ENCODE measurements at places on chromosomes 7 and 10.

DNA sequence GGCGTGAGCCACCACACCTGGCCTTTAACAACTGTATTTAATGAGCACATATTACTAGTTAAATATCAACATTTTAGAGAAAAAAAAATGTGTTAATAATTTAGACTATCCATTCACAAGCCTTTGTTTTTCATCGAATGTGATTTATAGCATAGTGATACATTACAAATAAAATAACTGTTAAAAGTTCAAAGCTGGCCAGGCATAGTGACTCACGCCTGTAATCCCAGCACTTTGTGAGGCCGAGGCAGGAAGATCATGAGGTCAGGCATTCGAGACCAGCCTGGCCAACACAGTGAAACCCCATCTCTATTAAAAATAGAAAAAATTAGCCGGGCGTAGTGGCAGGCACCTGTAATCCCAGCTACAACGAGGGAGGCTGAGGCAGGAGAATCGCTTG, 72.7 kb downstream of the HACD1 start:
- no peak for DNase-seq

DNA sequence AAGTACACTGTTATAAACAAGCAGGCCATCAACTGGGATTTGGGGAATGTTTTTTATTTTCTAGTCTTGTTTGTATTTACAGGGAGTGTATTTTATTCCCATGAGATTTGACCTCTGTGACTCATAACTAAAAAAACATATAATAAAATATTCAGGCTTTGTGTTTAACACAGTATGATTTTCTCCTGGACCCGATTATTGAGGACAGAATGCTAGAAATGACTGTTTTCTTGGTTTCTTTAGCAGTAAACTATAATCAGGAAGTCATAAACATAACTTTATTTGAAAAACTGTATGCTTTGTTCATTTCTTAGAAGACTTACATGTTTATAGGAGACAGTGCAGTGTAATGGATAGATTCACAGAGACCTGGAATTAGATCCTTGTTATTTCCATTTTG, 2.1 kb downstream of the NHLRC2 start:
- DNase-seq: no peak

GRCh38 chr10:21508706-21509331, 16.7 kb downstream of the SKIDA1 start:
- no peak for DNase-seq

GRCh38 chr7:106629516-106629915, 31.4 kb downstream of the CCDC71L start:
- no peak for DNase-seq

GRCh38 chr7:44380831-44381493, 55.6 kb upstream of the CAMK2B start:
- no peak for DNase-seq

DNA sequence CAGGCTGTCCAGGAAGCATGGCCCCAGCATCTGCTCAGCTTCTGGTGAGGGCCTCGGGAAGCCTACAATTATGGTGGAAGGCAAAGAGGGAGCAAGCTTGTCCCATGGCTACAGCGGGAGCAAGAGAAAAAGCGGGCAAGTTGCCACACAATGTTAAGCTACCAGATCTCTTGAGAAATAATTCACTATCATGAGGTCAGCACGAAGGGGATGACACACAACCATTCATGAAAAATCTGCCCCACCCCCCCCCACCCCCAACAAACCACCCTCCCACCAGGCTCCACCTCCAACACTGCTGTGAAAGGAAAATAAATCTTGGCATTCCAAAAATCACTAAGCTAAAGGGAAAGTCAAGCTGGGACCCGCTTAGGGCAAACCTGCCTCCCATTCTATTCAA, 545.8 kb upstream of the NRP1 start:
- no peak for DNase-seq

DNA sequence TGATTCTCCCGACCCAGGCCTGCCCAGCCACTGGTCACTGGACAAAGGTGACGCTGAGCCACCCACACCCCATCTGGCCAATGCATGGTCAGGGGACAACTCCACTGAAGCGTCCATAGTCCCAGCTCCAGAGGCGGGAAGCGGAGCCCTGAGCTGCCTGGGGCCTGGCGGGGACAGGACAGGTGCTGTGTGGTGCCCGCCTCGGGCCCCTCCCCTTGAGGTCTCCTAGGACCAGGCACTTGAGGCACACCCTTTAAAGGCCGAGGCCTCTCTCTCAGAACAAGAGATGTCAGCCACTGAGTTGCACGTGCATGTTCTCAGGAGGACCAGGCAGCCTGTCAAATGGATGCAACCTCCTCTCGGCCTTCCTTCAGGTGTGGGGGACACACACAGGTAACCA, 52.5 kb upstream of the PPP2R2D start:
- peak; percentile 41 for DNase-seq

DNA sequence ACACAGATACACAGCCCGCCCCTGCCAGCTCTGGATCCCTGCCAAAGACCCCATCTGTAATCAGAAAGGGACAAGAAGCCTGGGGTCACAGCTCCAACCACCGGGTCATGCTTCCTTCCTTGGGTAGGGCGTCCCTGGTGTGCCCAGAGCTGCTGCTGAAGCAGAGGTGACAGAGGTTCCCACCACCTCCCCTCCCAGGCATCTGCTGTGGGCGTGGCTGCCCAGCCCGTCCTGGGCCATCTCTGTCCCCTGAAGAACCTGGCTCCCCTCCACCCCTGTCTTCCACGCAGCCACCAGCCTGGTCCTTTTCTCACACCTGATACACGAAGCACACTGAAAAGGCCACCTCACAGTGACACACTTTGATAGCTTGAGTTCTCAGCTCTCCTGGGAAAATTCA, 38.2 kb upstream of the CPXM2 start:
- no peak for DNase-seq

GRCh38 chr10:100293066-100293465, 6.6 kb upstream of the BLOC1S2 start:
- DNase-seq: no peak

DNA sequence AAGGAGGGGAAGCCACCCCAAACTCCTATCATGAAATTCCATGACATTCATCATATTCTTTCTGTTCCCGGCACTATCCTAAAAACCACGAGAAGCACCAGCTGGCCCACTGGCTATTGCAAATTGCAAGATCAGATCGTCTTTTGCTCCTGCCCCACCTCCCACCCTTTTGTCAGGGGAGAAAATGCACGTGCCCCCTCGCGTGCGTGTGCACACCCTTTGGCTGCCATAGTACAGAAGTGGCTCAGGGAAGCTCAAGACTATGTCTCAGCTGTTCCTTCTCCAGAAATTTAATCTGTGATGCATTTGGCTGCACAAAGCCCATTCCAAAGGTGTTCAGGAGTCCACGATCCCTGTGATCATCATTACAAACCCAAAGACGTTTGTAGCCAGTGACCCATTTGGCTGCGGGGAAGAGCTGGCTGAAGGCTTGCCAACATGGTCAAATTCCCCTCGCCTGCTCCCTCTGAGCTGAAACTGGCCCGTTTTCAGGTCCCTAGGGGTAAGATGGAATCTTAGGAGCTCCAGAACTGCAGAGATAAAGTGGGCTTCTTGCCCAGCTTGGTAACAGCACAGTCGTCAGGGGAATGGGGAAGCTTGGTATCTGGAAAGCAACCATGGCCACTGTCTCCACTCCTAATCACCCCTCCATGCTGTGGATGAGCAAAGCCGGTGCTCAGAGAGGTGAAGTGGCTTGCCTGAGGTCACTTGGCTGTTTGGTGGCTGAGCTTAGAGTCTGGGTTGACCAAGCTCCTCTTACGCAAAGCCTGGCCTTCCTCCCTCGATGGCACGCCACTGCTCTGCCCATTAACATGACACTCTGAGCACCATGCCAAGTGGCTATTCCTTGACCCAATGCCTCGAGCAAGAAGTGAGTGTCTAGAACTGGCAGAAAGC, 155.4 kb downstream of the NEURL1 start:
- DNase-seq: no peak

- DNase-seq: no peak
Measured at GRCh38 chr7:25485026-25485425, 256.7 kb upstream of the NPVF start.

GRCh38 chr7:157543276-157543675, 206.5 kb downstream of the DNAJB6 start:
- DNase-seq: no peak

GRCh38 chr10:35025916-35026315, 64.2 kb downstream of the CUL2 start:
- no peak for DNase-seq

DNA sequence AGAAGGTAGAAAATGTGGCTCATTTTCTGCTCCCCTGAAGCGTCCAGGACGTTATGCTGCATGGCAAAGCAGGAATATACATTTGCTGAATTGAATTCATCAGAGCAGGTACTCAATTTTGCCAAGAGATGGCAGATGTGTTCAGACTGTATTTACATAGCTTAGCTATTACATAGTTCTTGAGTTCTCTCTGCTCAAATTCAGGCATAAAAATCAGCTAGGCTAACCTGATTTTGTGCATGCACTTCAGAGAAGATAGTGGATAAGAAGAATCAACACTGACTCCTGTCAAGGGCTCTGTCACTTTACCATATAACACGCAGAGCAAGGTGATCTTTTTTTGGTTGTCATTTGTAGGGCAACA, 209.2 kb upstream of the FAM3C start:
- no peak for DNase-seq

DNA sequence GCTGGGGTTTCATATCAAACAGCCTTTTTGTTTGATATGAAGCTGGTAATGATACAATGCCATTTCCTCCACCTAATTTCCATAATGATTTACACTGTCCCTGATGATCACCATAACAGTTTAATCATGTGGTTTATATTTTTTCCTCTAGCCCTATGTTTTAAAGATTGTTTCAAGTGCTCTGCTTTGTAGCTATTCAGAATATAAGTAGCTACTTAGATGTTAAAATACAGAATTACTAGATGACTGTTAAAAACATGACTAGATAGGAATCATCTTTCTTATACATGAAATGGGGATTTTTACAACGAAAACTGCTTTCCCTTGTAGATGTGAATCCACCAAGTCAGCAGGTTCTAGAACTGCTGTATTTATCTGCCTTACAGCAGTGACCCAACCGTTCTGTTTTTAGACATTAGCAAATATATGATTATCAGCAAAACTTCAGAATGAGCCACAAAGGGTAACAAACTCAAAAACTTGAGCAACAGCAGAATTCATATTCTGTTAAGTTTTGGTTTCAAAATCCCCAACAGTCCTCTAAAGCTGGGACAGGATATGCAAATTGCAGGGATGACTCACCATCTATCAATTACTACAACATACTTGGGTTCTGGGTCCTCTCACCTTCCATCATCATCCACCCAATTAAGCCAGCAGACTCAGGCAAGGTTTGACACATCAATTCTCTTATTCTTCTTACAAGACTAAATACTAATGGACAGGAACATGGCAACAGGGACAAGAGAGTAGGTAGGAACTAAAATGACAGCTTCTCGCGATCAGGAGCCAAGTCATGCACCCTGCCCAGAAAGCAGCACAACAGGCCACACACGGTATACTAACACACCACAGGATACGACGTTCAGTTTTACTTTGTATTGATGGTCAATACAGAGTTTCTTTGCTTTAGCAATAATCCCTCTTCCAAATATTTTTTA, 83.9 kb downstream of the PIP4K2A start:
- no peak for DNase-seq

DNA sequence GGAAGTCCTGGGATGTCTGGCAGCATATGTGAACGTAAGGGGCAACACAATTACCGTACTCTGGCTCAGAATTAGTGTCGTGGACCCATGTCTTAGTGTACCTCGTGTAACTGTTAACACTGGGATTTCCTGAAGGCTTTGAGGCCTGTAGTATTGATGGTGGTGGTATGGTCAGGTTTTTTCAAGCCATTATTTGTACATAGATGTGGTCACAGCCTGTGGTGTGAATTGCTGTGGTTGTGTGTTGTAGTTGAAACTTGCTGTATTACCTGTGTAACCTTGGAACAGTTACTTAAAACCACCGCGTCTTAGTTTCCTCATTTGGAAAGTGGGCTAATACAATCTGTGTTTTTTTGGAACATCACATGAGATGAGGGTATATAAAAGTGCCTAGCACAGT, 5.3 kb downstream of the EXOC4 start:
- no peak for DNase-seq

- no peak for DNase-seq
Measured at GRCh38 chr7:19051767-19052375, 65.6 kb downstream of the TWIST1 start.

DNA sequence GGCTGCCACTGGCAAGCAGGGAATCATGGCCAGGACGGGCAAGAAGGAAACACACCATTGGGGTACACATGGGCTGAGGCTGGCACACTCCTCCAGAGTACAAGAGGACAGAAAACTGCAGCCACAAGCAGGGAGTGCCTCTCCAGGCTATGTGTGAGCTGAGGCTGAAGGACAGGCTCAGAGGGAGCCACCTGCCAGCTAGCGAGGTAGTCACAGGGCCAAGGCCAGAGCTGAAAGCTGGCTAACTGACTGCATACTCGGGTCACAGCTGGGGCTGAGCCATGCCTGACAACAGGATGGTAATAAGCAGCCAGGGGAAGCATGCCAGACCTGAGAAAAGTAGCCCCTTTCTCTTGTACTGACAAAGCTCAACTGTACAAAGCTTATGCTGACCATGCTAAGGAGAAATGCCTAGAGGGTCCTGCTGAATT, 52.0 kb downstream of the KIF5B start:
- peak; percentile 33 for DNase-seq

DNA sequence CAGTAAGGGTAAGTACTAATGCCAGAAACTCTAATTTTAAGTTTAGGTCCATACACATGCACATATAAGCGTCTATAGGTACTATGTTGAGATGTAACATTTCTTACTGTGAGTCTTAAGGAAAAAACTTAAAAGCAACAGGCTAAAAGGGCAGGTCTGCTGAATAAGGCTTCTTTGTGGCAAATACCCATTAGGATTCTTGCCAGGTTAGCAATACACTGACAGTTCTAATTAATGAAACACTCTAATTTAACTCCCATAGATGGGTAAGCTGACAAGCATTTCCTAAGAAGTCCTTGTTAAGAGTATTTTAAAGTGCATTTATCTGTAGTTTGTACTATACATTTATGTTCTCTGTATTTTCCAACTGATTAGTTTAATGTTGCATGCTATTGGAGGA, 14.0 kb downstream of the SCRN1 start:
- no peak for DNase-seq

GRCh38 chr7:88253640-88254039, 33.8 kb upstream of the SRI start:
- DNase-seq: no peak

DNA sequence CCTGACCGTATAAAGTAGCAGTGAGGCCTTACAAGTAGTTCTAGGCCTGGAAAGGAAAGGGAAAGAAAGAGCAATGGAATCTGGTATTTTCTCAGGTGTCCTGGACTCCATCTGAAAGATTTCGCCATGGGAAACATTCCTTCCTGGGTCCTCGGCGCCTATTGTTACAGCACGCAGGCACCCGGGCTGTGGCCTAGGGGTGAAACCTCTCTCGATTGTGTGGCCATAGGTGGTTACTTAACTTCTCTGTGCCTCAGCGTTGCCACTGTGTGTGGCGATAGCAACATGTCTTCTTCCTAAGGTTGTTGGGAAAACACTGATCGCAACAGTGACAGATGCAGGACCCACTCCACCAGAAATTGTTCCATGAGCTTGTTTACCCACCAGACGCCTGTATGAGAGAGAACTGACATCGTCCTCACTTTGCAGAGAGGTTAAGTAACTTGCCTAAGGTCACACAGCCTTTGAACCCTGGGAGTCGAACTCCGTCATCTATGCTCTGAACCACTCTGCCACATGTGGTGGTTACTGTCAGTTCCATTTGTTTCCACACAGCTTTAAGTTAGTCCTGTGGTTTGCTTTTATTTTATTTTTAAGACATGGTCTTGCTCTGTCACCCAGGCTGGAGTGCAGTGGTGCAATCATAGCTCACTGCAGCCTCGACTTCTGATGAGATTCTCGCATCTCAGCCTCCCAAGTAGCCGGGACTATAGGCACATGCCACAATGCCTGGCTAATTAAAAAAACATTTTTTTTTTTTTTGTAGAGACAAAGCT, 73.4 kb downstream of the LHPP start:
- DNase-seq: no peak
